ENCODE measurements at places on chromosomes 1 and 21.

- DNase-seq = no peak
These were observed 58.4 kb upstream of the DYNLT5 start for GRCh38 chr1:66693856-66694255.

DNA sequence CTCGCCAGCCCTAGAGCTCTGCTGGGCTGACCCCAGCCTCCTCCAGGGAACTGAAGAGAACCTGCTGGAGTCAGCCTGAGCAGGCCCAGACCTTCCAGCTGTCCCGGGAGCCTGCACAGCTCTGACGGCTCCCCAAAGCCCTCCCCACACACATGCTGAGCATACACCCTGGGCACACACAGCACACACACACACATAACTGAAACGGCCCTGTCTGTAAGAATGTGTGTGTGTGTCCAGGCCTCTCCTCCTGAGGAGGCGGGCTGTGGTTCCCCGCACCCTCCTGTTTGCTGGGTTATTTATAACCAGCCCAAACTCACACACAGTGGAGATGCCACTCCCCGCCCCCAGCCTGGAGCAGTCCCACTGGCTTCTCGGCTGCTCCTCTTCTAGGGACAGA, 20.2 kb downstream of the SDC3 start:
- DNase-seq = peak; percentile 87

DNA sequence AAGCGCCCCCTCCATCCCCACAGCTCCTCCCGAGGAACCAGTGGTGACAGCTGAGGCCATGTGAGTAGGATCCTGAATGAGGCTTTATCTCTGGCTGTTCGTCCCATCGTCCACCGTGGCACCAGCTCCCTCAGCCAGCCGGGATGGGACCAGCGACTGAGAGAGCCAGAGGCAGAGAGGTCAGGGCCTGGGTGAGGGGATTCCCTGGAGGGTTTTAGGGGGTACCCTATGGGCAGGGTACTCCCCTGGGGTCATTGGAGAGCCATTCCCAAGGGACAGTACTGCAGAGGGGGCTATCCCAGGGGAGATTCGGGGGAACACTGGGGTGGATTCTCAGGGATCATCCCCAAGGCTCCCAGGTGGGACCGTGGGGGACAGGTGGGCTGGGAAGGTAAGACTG, 2.4 kb downstream of the TMEM125 start:
- DNase-seq = peak; percentile 47

DNA sequence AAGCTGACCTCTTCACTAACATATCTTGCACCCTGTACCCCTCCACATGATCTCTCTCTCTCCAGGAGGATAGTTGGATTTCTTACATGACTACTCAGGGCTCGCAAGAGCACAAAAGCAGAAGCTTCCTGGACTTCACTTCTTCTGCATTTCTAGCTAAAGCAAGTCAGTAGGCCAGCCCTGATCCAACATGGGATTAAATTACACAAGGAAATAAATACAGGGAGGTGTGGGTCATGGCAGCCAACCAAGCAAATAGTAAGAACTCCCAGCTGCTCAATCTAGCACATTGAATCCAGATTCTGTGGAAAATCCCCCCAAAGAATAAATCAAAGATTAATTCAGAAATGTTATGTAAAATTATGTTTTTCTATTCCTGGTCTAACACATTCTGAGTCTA, 33.3 kb downstream of the KLHDC7A start:
- no peak for DNase-seq

- DNase-seq = peak; percentile 31
These were observed 27.2 kb downstream of the IGFN1 start for GRCh38 chr1:201217851-201218250.

Data from coronary artery (tissue), 2 donors.